ENCODE measurements at places on chromosomes 13 and 19. TPM values are rescaled to one million over a fixed set of nuclear protein-coding genes. Genes with fewer than 3 reads are reported as not detected.

IGFL3 gene
- not detected for total RNA-seq

CCDC169 gene
- total RNA-seq = 0.13 TPM

SIGLEC9 gene
- 1.1 TPM for total RNA-seq

NCCRP1 gene
- total RNA-seq = not detected

ASPDH gene
- not detected for total RNA-seq

SERPINE3 gene
- not detected for total RNA-seq

PSG1 gene
- not detected for total RNA-seq

DNA sequence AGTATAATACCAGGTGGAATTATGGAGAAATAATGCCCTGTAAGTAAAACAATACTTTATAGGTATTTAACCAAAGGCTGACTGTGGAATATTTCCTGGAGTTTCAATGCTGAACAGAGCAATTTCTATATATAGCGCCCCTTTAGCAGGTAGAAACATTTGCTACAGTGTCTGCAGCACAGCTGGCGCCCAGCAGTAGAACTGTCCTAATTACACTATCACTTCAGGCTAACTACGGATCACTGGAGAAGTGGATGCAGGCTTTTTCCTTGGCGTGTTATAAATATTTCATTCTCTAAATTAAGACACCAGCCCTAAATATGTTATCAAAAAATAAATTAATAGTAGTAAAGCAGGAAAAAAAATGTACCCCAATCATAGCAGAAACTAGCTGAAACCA is 3.1 kb downstream of the SHISA2 start:
- no peaks in the 10 kb centered on the region for H3K36me3 ChIP-seq
- DNase-seq = no peak
- H3K27ac ChIP-seq = no peak overlapping the region
- no peak overlapping the region for H3K4me3 ChIP-seq
- peaks cover 50% of the 10 kb centered on the region for H3K27me3 ChIP-seq
- H3K4me1 ChIP-seq = peaks cover 29% of the 10 kb centered on the region

DNA sequence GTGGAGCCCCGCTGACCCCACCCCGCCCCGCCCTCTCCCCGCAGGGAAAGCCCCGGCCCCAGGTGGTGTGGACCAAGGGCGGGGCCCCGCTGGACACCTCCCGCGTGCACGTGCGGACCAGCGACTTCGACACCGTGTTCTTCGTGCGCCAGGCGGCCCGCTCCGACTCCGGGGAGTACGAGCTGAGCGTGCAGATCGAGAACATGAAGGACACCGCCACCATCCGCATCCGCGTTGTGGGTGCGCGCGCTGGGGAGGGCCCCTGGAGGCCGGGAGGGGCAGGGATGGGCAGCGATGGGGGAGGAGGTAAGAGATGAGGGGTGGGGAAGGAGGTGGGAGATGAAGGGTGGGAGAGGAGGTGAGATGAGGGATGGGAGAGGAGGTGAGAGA is 17.2 kb upstream of the EMC10 start:
- H3K27me3 ChIP-seq = peaks cover 16% of the 10 kb centered on the region
- H3K4me3 ChIP-seq = no peak overlapping the region
- no peaks in the 10 kb centered on the region for H3K36me3 ChIP-seq
- H3K27ac ChIP-seq = no peak overlapping the region

- H3K4me1 ChIP-seq = peaks cover 47% of the 10 kb centered on the region
- H3K27me3 ChIP-seq = no peaks in the 10 kb centered on the region
- no peak overlapping the region for H3K4me3 ChIP-seq
- no peak for DNase-seq
Measured at GRCh38 chr19:39736088-39736487, 1.7 kb downstream of the CLC start.

DNA sequence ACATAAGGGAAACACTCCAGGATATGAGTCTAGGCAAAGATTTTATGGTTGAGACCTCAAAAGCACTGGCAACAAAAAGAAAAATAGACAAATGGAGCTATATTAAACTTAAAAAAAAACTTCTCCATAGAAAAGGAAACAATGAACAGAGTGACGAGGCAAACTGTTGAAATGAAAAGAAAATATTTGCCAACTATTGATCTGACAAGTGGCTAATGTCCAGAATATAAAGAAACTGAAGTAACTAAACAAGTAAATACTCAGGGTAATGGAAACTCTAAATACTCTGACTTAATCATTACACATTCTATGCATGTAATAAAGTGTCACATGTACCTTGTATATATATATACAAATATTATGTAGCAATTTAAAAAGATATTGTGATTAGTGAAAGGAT is 562.5 kb downstream of the GPC5 start:
- no peaks in the 10 kb centered on the region for H3K4me1 ChIP-seq
- no peak overlapping the region for H3K4me3 ChIP-seq
- H3K27ac ChIP-seq = no peak overlapping the region
- no peaks in the 10 kb centered on the region for H3K27me3 ChIP-seq
- no peak for DNase-seq

DNA sequence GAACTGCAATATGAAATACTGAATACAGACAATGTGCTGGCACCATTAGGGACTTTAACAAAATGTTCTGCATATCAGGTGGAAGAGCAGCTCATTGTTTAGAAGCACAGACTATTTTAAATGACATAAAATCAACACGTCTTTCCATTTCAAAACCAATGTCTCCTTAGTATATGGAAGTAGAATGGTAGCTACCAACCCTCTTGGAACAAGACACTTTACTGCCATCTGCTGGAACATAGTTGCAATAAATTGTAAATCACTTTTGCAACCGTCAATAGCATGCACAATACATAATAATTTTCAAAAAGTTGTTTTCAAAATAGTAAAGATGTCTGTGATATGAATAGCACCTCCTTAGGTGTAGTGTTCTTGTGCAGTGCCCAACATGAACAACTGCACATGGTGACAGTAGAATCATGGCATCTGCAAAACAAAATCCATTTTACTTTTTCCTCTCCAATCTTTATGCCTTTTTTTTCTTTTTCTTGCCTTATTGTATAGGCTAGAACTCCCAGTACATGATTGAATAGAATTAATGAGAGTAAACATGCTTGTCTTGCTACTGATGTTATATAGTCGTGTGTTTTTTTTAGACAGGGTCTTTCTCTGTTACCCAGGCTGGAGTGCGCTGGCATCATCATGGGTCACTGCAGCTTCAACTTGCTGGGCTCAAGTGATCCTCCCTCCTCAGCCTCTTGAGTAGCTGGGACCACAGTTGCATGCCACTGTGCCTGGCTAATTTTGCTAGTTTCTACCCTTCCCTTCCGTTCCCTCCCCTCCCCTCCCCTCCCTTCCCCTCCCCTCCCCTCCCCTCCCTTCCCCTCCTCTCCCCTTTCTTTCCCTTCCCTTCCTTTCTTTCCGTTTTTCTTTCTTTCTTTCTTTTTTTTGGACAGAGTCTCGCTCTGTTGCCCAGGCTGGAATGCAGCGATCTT is 7.8 kb upstream of the LYPD5 start:
- H3K4me3 ChIP-seq = no peak overlapping the region
- H3K4me1 ChIP-seq = peaks cover 10% of the 10 kb centered on the region
- no peaks in the 10 kb centered on the region for H3K36me3 ChIP-seq

GRCh38 chr19:35034588-35035382 is 4.5 kb downstream of the SCN1B start:
- H3K36me3 ChIP-seq = no peaks in the 10 kb centered on the region
- peaks cover 20% of the 10 kb centered on the region for H3K27me3 ChIP-seq
- H3K4me3 ChIP-seq = no peak overlapping the region
- no peak overlapping the region for H3K27ac ChIP-seq
- peaks cover 5% of the 10 kb centered on the region for H3K4me1 ChIP-seq

DNA sequence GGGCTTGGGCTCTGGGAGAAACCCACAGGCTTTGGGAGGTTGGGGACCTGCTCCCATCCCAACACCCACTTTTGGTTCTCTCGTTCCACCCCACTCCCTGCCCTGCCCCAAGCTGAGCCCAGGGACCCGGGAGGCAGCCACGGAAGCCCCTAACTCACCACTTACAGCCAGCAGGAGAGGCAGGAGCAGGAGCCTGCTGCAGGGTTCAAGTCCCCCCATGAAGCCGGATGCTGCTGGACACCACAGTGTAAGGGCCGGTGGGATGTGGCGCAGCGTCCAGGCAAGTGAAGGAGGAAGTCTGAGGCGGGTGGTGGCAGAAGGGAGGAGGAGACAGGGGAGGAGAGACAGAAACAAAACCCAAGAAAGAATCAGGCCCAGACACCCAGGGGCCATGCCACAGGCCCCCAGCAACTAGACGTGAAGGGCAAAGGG is at the start of gene TYROBP:
Gene TYROBP, minus strand, starts transcription at position 286 of the 432 bp plus-strand sequence. Its CDS starts 67 bp downstream, at position 219.
- peaks cover 12% of the 10 kb centered on the region for H3K36me3 ChIP-seq
- H3K27ac ChIP-seq = no peak within 1 kb of the TSS
- no peaks in the 10 kb centered on the region for H3K27me3 ChIP-seq

DNA sequence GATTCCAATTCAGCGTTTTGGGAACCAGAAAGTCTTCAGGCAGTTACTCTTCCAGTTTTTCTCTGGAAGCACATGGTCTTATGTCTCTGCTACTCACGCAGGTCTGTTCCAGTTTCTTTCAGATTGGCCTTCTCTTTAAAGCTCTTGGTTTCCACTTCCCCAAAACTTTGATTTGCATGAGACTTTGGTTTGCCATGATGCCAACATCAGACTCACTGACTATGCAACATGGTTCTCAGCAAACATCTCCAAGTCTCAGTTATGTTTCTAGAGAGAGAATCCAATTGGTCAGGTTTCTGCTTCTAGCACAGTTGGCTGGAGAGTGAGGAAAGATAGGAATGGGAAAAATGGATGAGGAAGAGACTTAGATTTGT is 3.1 kb downstream of the AKAP11 start:
- peaks cover 33% of the 10 kb centered on the region for H3K36me3 ChIP-seq
- H3K27me3 ChIP-seq = no peaks in the 10 kb centered on the region
- H3K4me3 ChIP-seq = peak overlapping the region; percentile 75
- H3K27ac ChIP-seq = peak overlapping the region; percentile 83
- H3K4me1 ChIP-seq = peaks cover 63% of the 10 kb centered on the region
- no peak for DNase-seq

DNA sequence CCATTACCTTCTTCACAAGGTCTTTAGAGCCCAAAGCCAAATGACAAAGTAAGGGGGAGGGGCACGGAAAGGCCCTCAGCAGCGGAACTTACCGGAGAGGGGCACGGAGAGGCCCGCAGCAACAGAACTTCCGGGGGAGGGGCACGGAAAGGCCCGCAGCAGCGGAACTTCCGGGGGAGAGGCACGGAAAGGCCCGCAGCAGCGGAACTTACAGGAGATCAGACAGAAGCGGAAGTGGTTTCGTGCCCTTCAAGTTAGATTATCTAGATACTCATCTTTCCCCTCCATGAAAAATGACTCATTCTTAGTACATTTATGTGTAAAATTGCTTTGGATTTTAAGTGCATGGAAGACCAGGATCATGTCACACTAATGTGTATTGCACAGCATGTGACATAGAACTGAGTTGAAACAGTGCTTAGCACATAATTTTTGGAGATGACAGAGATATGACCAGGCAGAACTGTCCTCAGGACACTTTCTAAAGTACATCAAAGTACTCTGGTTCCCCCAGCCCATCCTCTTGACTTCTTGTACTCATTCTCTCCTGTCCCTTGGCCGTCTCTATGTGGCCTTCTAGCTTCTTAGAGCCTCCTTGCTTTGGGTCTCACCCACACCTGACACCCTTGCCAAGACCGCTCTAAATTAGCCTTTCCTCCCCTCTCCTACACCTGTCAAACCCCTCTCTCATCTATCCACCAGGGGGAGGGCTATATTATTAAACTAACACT is 25.7 kb upstream of the TPTE2 start:
- peaks cover 23% of the 10 kb centered on the region for H3K4me1 ChIP-seq
- peaks cover 3% of the 10 kb centered on the region for H3K36me3 ChIP-seq
- peak overlapping the region; percentile 83 for H3K27ac ChIP-seq

DNA sequence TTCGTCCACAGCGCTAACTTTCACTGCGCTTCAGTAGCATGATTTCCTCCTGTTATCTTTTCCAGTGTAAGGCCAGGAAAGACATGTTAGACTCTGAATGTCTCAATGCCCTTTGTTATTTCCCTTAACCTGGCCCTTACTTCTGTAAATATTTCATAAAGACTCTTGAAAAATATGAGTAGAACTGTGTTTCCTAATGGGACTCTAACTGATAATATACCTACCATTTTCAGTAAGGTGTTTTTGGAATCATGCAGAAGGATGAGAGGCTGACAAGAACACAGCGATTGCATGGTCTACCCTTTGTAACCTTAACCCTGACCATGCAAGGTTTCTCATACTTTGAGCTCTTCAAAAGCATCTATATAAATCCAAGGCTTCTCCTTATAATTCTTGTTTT is 550.1 kb downstream of the SLITRK6 start:
- H3K4me1 ChIP-seq = no peaks in the 10 kb centered on the region
- no peaks in the 10 kb centered on the region for H3K27me3 ChIP-seq
- no peak for DNase-seq
- no peaks in the 10 kb centered on the region for H3K36me3 ChIP-seq

DNA sequence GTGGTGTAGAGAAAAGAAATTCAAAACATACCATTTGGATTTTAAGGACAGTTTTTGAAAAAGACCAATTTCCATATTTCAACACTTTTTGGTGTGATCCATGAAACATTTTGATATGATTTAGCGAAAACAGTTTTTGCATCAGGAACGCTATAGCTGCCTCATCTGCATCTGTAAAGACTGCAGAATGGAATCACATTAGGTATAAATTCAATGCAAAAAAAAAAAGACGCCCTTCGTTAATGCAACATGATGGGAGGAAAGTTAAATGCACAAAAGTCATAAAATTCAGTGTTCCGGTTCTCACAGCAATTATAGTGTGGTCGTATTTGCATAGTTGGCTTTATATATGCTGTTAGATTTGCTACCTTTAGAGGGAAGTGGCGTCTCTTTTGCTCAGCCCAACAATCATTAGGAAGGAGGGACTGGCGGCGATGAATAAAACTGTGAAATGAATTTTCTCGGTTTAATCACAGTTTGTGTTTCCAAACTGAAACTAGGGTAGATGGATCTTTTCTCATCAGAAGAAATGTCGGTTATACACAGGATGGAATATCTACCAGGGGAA is 215.7 kb downstream of the TEX29 start:
- no peaks in the 10 kb centered on the region for H3K4me1 ChIP-seq
- no peak overlapping the region for H3K27ac ChIP-seq
- peaks cover 49% of the 10 kb centered on the region for H3K27me3 ChIP-seq
- no peak for DNase-seq
- H3K36me3 ChIP-seq = no peaks in the 10 kb centered on the region

DNA sequence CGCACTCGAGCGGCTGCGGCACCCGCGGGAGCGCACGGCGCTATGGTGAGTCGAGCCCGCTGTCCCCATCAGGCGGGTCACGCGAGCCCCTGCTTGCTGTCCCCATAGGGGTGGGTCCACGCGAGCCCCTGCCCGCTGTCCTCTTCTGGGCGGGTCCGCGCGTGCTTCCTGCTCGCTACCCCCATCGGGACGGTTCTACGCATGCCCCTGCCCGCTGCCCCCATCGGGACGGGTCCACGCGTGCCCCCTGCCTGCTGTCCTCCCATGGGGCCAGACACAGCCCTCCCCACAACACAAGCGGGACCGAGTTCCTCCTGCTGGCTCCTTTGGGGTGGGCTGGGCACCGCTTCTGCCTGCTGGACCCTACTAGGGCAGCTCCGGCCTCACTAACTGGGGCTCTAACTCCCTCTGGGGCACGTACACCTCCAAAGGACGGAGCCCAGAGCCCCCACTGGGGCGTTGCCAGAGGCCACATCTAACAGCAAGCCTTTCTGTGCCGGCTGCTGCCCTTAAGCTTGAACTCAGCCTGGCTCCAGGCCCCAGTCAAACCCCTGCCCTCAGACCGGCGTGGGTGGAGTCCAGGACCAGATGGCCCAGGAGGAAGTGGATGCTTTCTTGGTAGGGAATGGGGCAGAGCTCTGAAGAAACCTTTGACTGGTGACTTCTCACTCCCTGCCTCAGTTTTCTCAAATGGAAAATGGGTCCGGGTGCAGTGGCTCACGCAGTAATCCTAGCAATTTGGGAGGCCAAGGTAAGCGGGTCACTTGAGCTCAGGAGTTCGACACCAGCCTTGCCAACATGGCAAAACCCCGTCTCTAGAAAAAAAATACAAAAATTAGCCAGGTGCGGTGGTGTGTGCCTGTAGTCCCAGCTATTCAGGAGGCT is 722 bp downstream of the COLGALT1 start:
- no peaks in the 10 kb centered on the region for H3K27me3 ChIP-seq
- H3K27ac ChIP-seq = peak overlapping the region; percentile 72
- peak; percentile 36 for DNase-seq
- peaks cover 25% of the 10 kb centered on the region for H3K4me1 ChIP-seq
